ENCODE measurements at places on chromosomes 3 and 15. TPM values are rescaled to one million over a fixed set of nuclear protein-coding genes. Genes with fewer than 3 reads are reported as not detected.

Gene TJP1
- 124 TPM for total RNA-seq

Gene GOLGA6L25
- not detected for total RNA-seq

Gene KLHL40
- total RNA-seq: not detected

Gene LRRC34
- total RNA-seq: 2.4 TPM

Gene HGD
- total RNA-seq: 0.65 TPM

Gene SLC6A11
- not detected for total RNA-seq

Gene ST6GAL1
- total RNA-seq: 1.6 TPM

Gene COPG1
- total RNA-seq: 452 TPM

Gene CCR1
- not detected for total RNA-seq

Gene UBAP1L
- total RNA-seq: 2.1 TPM

Gene BMF
- total RNA-seq: 23.2 TPM
